ENCODE measurements at places on chromosomes 11 and 22.
A peak's percentile ranks its signal among the peaks of the same experiment; 100 is the strongest.

DNA sequence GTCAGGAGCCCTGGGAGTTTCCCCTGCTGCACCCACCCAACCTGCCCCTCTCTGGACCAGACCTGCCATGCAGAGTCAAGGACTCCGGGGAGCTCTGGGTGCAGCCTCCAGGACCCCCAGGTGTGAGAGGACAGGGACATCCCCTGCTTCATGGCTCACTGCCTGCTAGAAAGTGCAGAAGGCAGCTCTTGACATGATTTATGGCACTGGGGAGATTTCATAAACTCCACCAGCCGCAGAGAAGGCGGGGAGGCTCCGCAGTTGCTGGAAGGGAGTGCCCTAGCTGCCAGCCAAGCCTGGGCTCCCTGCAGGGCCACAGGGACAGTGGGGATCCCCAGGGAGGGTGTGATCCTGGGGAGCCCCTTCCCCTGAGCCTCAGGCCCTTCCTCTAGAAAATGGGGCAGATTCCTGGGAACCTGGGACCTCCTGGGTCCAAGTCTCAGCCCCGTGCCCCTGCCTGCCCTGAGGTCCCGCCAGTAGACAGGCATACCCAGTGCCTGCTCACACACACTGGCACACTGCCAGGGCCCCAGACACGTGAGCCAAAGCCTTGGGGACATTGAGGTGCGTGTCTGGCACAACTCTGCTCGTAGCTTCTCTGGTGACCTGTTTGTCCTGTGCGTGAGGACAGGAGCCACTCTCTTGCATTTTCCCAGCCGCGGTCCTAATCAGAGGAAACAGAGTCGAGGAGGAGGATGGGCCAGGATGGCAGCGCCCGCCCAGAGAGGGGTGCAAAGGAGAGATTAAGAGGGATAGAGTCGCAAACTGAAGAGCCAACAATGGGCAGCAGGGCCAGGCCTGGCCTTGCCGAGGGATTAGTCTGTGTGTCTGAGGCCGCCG lies 13.8 kb downstream of the CABP7 start:
- no peak for DNase-seq

DNA sequence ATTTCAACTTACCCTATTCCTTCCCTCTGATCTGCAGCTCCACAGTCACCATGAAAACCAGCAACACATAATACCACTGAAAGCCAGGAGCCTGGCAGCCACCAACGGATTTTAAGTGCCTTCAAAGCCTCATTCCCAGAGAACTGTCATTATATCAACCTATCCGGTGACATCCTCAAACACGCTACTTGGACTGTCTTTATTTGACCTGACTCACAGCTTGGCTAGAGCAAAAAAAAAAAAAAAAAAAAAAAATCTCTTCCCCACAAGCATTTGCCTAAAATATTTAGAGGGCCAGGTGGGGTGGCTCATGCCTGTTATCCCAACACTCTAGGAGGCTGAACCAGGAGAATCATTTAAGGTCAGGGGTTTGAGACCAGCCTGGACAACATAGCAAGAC lies 32.4 kb upstream of the ARHGAP32 start:
- DNase-seq = no peak

DNA sequence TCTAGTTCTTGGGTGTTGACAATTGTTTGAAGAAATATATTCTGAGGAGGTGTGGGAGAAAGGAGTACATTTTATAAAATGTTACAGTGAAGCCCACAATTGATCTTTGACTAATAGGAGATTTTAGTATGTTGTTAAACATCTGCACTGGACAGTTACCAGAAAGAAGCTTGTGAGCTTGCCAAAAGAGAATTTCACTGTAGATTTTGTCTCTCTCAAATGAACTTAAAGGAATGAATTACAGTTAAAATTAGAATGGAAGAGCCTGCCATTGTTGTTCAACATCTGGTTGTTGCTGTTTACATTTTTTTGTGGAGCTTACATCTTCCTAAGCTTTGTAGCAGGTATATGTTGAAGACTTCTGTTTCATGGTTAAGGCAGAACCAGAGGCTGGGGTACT lies 620.5 kb upstream of the CCDC179 start:
- DNase-seq = no peak

GRCh38 chr22:45428391-45429385 lies 15.2 kb downstream of the RIBC2 start:
- no peak for DNase-seq

DNA sequence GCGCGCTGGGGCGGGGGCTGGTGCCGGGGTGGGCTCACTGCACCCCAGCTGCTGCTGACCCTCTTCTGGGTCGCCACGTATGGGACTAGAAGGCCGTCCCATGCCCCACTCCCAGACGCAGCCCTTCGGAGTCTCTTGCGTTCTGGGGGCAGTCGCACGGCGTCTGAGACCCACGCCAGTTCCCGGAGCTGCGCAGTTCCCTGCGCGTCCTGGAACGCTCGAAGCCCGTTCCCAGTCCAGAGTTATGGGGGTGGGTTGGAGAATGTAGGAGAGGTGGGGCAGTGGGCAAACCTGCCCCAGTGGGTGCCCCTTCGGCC lies 375 bp downstream of the LAYN start:
- DNase-seq = no peak

GRCh38 chr11:1226986-1227550 lies 4.2 kb downstream of the MUC5B start:
- no peak for DNase-seq

DNA sequence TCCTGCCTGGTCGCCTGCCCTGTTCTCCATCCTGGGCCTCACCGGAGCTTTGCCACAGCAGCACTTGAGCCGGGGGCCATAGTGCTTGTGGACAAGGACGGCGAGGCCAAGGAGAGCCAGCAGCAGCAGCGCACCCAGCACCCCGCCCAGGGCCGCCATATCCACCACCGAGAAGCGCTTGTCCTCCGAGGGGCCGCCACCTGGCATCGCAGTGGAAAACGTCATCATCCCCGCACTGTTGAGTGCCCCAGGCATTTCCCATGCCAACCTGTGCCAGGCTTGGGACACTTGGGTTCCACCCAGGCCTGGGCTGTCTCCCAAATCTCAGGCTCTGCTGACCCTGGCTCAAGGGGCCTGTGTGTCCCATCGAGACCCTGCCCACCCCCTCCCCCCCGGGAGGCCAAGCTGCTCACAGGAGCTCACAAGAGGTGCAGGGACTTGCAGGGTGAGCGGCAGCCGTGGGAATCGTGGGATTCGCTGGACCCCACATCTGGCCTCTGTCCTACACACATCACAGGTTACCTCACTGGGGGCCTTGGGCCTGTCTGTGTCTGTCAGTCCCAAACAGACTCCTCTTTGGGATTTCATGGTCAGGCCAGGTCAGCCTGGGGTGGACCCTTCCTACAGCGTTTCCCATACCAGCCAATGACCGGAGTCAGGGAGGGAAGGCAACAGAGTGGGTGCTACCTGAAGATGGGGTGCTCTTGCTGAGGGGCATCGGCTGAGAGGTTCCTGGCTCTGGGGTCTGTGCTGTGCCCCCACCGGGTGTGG lies 2.3 kb upstream of the IRF7 start:
- DNase-seq = no peak

DNA sequence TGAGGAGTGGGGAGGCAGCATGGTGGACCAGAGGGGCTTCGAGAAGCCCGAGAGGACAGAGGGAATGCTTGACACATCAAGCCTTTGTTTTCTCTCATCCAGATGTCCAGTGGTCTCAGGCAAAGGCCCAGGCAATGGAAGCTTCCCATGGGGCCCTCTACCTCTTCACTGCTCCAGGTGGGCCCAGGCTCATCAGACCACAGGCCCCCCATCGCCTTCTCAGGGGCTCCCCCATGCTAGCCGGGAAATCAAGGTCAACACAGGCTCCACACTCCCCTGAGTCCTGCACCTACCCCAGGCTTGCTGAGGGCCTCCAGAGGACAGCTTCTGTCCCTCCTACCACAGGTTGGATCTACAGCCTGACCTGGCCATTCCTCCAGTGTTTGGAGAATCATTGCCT lies 157.5 kb downstream of the CHST1 start:
- no peak for DNase-seq

GRCh38 chr11:112159098-112160065 lies 4.5 kb downstream of the IL18 start:
- no peak for DNase-seq

GRCh38 chr11:43646767-43647166 lies 33.8 kb upstream of the HSD17B12 start:
- no peak for DNase-seq

GRCh38 chr11:44307340-44308099 lies 2.4 kb downstream of the ALX4 start:
- DNase-seq = no peak

GRCh38 chr11:69444381-69445130 lies 36.9 kb upstream of the LINC01488 start:
- no peak for DNase-seq

- DNase-seq = no peak
Measured at GRCh38 chr11:119721129-119722120, 7.6 kb downstream of the NECTIN1 start.

DNA sequence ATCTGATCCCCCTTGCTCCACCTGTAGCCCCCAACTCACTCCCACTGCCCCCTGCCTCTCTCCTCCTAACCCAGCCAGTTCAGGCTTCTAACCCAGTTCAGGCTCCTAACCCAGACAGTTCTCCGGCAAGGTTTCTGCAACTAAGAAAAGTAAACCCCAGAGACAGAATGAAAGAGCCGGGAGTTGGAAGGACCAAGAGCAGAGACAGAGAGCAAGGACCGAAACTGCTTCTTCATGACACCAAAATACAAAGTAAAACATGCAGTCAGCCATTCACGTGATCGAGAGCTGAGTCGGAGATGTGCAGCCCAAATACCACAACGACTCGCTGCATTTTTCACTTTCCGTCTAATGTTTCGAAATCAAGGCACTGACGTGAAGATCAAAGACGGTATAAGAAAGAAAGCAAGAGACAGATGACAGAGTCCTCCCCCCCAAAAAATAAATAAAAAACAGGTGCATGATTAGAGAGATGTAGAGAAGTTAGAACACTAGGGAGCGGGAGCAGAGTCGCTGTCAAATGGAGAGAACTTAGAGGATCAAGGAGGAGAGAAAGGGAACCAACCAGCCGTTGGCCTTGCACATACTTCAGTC lies 884 bp downstream of the IL10RA start:
- peak; percentile 80 for DNase-seq

DNA sequence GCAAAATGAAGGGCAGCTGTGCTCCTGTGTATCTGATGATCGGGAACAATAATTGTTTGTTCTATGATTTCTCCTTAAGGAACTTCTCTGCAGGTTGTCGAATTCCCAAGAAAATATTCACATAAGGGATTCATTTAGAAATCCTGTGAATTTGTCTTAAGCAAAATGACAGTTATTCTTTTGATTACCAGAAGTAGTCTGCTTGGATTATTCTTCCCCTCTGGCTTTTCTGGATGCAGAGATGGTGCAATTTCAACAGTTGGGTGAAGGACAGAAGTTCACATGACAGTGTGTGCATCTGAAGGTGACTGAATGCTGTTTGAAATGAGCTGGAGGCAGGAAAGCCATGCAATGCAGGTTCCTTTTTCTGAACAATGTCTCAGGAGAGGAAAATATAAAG lies 137.2 kb upstream of the MTMR2 start:
- no peak for DNase-seq

GRCh38 chr22:27845644-27846043 lies 44.1 kb upstream of the MN1 start:
- DNase-seq = no peak

- DNase-seq = no peak
Measured at GRCh38 chr22:32788904-32789624, 12.4 kb upstream of the TIMP3 start.

GRCh38 chr11:64406221-64406946 lies 47.4 kb downstream of the RPS6KA4 start:
- no peak for DNase-seq

GRCh38 chr11:1118755-1119603 lies 38.8 kb upstream of the MUC5AC start:
- no peak for DNase-seq

DNA sequence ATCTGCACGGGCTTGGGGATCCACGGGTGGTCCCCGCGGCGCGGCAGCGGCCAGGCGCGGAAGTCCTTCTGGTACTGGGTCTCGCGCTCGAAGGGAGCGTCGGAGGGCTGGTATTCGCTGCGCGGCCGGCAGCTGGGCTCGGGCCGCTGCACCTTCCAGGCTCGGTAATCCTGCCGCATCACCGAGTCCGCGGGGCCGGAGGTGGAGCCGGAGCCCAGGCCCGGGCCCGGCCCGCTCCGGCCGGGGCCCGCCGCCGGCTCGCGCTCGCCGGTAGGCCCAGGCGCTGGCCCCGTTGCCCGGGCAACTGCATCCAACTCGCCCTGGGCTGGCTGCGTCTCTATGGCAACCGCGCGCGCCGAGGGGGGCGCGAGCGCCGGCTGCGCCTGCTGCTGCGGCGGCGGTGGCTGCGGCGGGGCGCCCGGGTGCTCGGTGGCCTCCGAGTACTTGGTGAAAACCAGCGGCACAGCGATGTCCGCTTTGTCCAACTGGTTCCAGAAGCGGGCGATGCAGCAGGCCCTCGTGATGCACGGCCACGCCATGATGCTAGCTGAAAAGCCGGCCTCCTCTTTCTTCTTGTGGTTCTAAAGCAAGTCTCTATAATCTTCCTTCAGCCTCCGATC lies 897 bp downstream of the MAP6 start:
- DNase-seq = peak; percentile 15

- DNase-seq = no peak
Measured at GRCh38 chr11:112296044-112296443, 35.4 kb upstream of the PLET1 start.

DNA sequence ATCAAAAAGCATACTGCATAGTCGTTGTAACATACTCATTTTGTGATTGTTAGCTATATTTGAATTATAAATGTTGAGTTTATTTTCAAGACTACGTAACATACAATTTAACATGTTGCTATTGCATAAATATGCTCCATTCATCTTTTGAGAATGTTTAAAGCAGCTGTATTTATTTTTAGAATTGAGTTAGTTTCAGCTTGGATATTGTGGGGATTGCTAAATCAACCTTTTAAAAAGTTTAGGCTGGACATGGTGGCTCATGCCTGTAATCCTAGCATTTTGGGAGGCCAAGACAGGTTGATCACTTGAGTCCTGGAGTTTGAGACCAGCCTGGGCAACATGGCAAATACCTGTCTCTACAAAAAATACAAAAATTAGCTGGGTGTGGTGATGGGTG lies 288.1 kb downstream of the DYNC2H1 start:
- DNase-seq = no peak

DNA sequence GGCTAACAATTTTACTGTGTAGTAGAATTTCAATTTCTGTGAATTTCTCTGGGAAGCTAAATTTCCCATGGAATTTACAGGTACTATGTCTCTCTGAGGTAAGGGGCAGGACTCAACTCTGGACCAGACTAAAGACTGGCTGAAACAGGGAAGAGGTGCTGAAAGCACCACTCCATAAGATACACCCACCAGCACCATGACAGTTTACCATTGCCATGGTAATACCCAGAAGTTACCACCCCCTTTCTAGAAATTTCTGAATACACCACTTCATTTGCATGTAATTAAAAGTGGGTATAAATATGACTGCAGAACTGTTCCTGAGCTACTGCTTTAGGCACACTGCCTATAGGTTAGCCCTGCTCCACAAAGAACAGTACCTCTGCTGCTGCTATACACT lies 274.1 kb downstream of the TTC28 start:
- DNase-seq = no peak

- no peak for DNase-seq
Measured at GRCh38 chr11:12061851-12062560, 48.4 kb upstream of the MICAL2 start.
